ENCODE measurements at places on chromosomes 1 and 21. TPM values are rescaled to one million over a fixed set of nuclear protein-coding genes. Genes with fewer than 3 reads are reported as not detected.

DNA sequence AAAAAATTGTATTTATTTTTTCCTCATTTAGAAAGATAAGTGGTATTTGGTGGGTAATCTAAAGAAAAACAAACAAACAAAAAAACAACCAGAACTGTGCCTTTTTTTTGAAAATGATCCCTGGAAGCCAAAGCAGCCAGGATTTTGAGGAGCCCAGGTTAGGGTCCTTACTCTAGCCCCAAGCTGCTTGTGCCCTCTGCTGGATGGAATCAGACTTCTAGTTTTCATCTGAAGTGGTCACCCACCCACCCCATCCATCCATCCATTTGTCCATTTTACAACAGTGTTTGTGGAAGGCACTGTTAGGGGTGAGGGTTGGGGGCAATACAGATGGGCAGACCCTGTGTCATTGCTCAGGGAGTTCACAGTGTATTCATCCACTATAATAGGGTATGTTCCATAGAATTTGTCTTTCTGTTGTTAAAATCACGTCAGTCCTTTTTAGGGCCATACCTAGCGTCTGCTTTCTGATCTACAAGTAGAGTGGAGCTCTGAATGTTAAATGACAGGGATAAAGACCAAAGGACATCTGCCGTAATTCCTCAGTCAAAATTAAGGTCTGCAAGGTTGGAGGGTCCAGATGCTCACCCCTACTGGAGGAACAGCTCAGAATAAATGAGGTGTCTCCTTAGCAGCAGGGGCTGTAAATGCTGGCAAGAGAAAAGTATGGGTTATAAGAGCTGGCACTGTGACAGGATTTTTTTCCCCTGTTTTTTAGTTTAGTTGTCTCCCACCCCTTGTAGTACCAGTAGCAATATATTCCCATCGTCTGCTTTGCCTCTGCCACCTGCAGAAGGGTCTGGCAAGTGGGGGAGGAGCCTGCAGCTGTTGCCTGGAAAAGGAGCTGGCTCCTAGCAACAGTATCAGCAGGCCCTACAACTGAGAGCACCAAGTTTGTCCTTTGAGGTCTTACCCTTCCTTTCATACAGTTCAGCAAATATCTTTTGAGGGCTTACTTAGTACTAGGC is 3.2 kb downstream of the LRRC42 start:
- no peak overlapping the region for H3K4me3 ChIP-seq
- H3K36me3 ChIP-seq, result peaks cover 29% of the 10 kb centered on the region
- H3K27ac ChIP-seq, result no peak overlapping the region

DNA sequence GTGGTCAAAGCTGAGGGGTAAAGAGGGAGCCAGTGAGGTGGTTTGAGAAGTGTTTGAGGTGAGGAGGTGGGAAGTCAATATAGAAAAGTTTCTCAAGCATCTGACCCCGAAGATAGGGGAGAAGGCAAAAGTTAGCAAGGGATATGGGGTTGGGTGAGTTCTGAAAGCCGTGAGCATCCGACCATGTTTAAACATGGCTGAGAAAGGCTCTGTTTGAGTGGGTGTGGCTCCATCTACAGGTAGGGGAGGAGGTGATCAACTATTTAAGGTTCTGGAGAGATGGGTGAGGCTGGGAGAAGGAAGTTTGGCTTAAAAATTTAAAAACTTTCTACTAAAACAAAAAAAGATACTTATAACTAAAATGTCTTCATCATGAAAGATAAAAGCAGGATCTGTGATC is 273.8 kb downstream of the KCNJ6 start:
- no peaks in the 10 kb centered on the region for H3K36me3 ChIP-seq
- H3K27ac ChIP-seq, result no peak overlapping the region
- no peaks in the 10 kb centered on the region for H3K4me1 ChIP-seq
- no peaks in the 10 kb centered on the region for H3K27me3 ChIP-seq
- H3K4me3 ChIP-seq, result no peak overlapping the region

GRCh38 chr1:10721381-10722321 is 74.8 kb downstream of the CASZ1 start:
- no peak for DNase-seq
- no peaks in the 10 kb centered on the region for H3K36me3 ChIP-seq
- no peak overlapping the region for H3K4me3 ChIP-seq

Gene FMO1
- 0.30 TPM for total RNA-seq

DNA sequence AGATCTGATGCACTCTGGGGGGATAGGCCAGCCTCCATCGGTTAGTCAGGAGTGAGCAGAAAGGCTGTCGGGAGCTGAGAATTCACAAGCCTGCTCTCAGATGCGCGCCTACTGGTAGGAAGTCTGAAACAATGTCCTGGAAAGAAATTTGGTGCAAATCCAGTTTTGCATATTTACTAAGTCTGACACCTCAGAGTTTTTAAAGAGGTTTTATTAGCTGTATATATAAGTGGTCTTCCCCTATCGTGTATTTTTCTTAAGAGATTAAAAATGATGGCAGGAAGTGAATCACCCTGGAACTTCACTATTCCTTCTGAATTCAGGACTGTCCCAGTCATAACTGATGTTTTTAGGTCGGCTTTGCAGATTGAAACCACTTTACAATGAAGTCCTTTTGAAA is 99.8 kb upstream of the C1orf105 start:
- no peak overlapping the region for H3K4me3 ChIP-seq
- DNase-seq, result no peak
- no peaks in the 10 kb centered on the region for H3K4me1 ChIP-seq
- no peaks in the 10 kb centered on the region for H3K36me3 ChIP-seq
- no peak overlapping the region for H3K27ac ChIP-seq
- no peaks in the 10 kb centered on the region for H3K27me3 ChIP-seq

Gene IRF6
- 5.1 TPM for total RNA-seq

Gene SAMD11
- total RNA-seq, result 0.37 TPM

Data from psoas muscle (tissue), 8 donors.